Activated CD4-positive, alpha-beta memory T cell treated with anti-CD3 and anti-CD28 coated beads, Interleukin-2, amount 10 ng/mL, durations not matched to agents 7 days and 5 days (primary cell): ENCODE measurements at places on chromosomes 13 and 19. TPM values are rescaled to one million over a fixed set of nuclear protein-coding genes. Genes with fewer than 3 reads are reported as not detected.

Gene ARL11
- total RNA-seq = 0.63 TPM

Gene URAD
- not detected for total RNA-seq

DNA sequence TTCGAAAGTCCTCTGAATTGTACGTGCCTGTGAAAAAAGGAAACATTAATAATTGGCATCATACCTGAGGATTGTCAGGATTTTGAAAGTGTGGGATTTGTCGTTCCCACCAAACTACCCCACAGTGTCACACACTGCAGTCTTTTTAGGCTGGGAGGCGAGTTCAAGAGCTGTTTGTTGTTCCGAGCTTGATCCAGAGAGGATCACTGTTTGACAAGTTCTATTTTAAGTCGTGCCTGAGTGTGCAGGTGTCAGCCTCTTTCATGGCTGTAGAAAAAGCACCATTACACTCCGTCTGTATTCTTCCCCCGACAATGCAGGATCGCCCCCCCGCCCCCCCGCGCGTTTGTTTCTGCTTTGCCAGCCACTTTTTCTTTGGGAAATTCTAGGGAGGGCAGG, 635 bp upstream of the NBEA start:
- peak overlapping the region; percentile 74 for H3K4me3 ChIP-seq
- H3K27me3 ChIP-seq = peaks cover 39% of the 10 kb centered on the region

- H3K36me3 ChIP-seq = no peaks in the 10 kb centered on the region
- DNase-seq = no peak
- H3K27ac ChIP-seq = no peak overlapping the region
- H3K4me1 ChIP-seq = no peaks in the 10 kb centered on the region
- no peak overlapping the region for H3K4me3 ChIP-seq
- peaks cover 2% of the 10 kb centered on the region for H3K27me3 ChIP-seq
Measured at GRCh38 chr13:110363010-110363409, 55.9 kb downstream of the COL4A2 start.

Gene RNF17
- not detected for total RNA-seq

Gene PRR22
- 2.3 TPM for total RNA-seq

DNA sequence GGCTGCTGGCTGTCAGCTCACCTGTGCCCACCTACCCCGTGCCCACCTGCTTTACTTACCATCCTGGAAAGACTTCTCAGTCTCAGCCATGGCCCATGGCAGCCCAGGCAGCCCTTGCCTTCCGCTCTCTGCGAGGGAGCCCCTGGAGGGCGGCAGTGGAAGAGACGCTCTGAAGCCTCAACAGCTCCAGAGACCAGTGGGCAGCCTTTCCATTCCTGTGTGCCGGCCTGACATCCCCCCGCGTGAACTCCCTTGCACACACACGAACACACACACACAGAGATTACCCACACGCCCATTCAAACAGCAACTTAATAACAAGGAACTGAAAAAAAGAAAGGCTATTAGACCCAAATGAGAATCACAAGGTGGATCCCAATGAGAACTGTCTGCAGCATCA, 14.2 kb upstream of the RASA3 start:
- peaks cover 26% of the 10 kb centered on the region for H3K36me3 ChIP-seq
- peaks cover 2% of the 10 kb centered on the region for H3K27me3 ChIP-seq
- DNase-seq = peak; percentile 18
- peak overlapping the region; percentile 2 for H3K4me3 ChIP-seq
- peak overlapping the region; percentile 71 for H3K27ac ChIP-seq
- peaks cover 68% of the 10 kb centered on the region for H3K4me1 ChIP-seq

- H3K36me3 ChIP-seq = peaks cover 60% of the 10 kb centered on the region
- H3K27ac ChIP-seq = no peak overlapping the region
- peaks cover 39% of the 10 kb centered on the region for H3K4me1 ChIP-seq
- no peak for DNase-seq
- no peaks in the 10 kb centered on the region for H3K27me3 ChIP-seq
- no peak overlapping the region for H3K4me3 ChIP-seq
Measured at GRCh38 chr13:99340638-99341037, 33.4 kb upstream of the GPR183 start.

DNA sequence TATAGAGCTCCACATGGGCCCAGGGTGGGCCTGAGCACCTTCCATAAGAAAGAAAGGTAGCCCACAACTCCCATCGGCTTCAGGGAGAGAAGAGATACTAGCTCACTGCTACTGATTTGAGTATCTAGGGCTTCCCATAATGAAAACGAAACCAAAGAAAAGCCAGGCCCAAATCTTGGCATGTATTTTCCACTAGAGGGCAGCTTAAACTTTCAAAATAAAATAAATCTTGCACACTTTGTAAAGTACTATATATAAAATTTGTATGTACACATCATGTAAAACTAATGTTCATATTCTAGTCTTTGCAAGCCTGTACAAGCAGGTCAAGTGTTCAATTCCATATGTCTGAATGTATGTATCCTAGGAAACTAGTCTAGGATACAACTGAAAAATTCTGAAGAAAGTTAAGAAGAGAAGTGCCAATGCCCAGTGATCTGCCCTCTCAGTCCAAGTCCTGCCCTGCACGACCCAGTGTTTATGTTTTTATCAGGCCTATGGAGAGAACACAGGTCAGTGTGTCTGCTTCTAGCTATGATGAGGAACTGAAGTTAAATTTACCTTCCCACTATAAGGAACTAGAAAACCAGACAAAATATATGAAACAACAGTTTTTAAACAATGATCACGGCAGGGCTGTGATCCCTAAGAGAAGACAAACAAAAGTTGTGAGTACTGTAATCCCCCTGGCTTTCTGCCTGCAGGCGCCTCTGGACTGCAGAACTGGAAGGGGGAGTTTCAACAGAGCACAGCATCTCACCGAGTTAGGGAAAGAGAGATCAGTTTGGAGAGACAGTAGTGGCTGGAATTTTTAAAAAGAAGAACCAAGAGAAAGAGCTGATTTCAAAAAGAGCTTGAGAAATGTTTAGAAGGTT, 475.7 kb downstream of the UQCRFS1 start:
- no peaks in the 10 kb centered on the region for H3K27me3 ChIP-seq
- H3K27ac ChIP-seq = no peak overlapping the region
- H3K36me3 ChIP-seq = no peaks in the 10 kb centered on the region
- no peak overlapping the region for H3K4me3 ChIP-seq
- no peak for DNase-seq
- H3K4me1 ChIP-seq = peaks cover 6% of the 10 kb centered on the region

Gene TBXA2R
- total RNA-seq = 0.20 TPM

- H3K27me3 ChIP-seq = no peaks in the 10 kb centered on the region
- DNase-seq = no peak
- H3K4me3 ChIP-seq = no peak overlapping the region
- peaks cover 40% of the 10 kb centered on the region for H3K4me1 ChIP-seq
- H3K36me3 ChIP-seq = peaks cover 8% of the 10 kb centered on the region
Measured at GRCh38 chr19:42494321-42494720, 34.0 kb downstream of the CEACAM1 start.

GRCh38 chr19:40165362-40165937, 25.8 kb upstream of the MAP3K10 start:
- no peaks in the 10 kb centered on the region for H3K27me3 ChIP-seq
- H3K4me3 ChIP-seq = no peak overlapping the region
- no peaks in the 10 kb centered on the region for H3K36me3 ChIP-seq
- DNase-seq = peak; percentile 66
- H3K27ac ChIP-seq = no peak overlapping the region
- peaks cover 8% of the 10 kb centered on the region for H3K4me1 ChIP-seq

Gene IL17D
- total RNA-seq = not detected

DNA sequence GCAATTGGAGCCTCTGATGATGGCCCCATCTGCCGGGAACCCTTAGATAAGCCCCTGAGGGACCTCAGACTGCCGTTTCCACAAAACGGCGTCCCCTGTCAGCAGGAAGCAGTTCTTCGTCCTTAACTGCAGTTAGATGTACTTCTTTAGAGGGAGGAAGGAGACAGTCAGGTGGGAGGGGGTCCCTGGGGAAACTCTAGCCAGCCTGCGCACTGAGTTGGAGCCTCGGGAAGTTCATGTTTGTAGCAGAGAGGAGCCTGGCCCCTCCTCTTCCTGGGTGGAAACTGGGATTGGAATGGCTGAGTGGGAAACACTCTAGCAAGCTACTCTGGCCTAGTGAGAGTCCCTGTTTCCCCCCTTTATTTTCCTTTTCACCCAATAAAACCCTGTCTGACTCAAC, 612.4 kb downstream of the PCDH9 start:
- no peak overlapping the region for H3K4me3 ChIP-seq
- H3K4me1 ChIP-seq = no peaks in the 10 kb centered on the region
- no peak for DNase-seq
- H3K36me3 ChIP-seq = no peaks in the 10 kb centered on the region
- no peaks in the 10 kb centered on the region for H3K27me3 ChIP-seq

DNA sequence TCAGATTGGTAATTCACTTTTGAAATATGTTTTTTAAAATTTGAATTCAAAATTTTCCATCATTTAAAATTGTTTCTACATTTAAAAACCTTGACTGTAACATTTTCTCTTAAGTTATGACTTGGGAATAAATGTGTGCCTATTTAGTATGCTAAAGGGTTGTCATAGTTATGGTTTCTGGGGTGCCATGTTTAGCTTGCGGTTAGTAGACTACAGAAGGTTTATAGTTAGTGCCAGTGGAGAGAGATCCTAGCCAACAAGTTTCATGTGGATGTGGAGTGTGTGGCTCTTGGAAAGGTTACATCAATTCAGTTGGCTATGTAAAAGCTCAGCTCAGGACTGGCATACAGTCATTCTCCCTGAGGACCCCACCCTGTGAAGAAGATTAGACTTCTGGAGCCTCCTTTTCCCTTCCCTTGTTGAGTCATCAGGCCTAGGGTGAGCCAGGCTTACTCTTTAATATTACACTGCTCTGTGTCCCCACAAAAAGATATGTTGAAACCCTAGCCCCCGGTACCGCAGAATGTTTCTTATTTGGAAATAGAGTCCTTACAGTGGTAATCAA, 20.4 kb downstream of the LMO7 start:
- H3K27ac ChIP-seq = no peak overlapping the region
- DNase-seq = no peak
- H3K4me3 ChIP-seq = no peak overlapping the region

DNA sequence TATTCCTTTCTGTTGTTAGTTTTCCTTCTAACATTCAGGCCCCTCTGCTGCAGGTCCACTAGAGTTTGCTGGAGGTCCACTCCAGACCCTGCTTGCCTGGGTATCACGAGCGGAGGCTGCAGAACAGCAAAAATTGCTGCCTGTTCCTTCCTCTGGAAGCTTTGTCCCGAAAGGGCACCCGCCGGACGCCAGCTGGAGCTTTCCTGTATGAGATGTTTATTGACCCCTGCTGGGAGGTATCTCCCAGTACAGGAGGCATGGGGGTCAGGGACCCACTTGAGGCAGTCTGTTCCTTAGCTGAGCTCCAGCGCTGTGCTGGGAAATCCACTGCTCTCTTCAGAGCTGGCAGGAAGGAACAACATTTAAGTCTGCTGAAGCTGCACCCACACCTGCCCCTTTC, 259.1 kb downstream of the SLC7A1 start:
- no peaks in the 10 kb centered on the region for H3K27me3 ChIP-seq
- DNase-seq = no peak
- H3K36me3 ChIP-seq = no peaks in the 10 kb centered on the region

- H3K27me3 ChIP-seq = no peaks in the 10 kb centered on the region
- DNase-seq = no peak
- H3K4me3 ChIP-seq = no peak overlapping the region
- no peaks in the 10 kb centered on the region for H3K4me1 ChIP-seq
- no peak overlapping the region for H3K27ac ChIP-seq
- H3K36me3 ChIP-seq = no peaks in the 10 kb centered on the region
Measured at GRCh38 chr13:49597043-49597641, 11.8 kb upstream of the RCBTB1 start.

DNA sequence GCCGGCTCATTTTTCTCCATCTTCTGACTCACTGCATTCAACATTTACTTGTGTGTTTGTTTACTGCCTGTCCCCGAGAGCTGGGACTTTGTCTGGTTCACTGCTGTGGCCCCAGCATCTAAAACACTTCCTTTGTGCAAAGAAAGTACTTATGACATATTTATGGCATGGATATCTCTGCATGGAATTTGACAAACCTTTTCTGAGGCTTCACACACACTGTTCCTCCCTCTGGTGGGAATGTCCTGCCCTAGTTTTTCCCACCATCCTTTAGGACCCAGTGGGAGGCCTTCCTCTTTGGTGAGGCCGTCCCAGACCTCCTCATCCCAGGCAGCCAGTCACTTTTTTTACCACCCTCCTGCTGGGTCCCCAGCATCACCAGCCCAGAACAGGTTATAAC, 1.4 kb upstream of the SRRM5 start:
- no peak overlapping the region for H3K27ac ChIP-seq
- H3K4me1 ChIP-seq = no peaks in the 10 kb centered on the region
- H3K27me3 ChIP-seq = no peaks in the 10 kb centered on the region
- no peak for DNase-seq
- peaks cover 11% of the 10 kb centered on the region for H3K36me3 ChIP-seq

DNA sequence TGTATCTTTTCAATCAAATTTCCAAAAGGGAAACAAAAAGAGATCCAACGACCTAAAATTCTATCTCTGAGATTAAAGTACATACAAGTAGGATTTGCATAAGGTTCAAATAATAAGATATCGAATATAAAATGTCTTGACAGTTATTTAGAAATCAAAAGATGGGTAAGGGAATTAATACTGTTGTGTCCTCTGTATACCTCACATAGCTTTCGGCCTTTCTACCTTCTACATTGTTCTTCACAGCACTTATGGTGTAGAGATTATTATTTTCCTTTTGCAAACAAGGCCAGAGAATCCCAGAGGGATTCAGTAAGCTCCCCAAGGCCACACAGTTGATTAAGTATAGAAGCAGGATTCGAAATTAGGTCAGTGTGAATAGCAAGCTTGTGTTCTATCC, 403.6 kb downstream of the SPRY2 start:
- H3K4me1 ChIP-seq = no peaks in the 10 kb centered on the region
- H3K4me3 ChIP-seq = no peak overlapping the region
- DNase-seq = no peak
- H3K36me3 ChIP-seq = no peaks in the 10 kb centered on the region

- H3K4me3 ChIP-seq = no peak overlapping the region
- H3K27ac ChIP-seq = no peak overlapping the region
- H3K4me1 ChIP-seq = no peaks in the 10 kb centered on the region
- DNase-seq = no peak
- no peaks in the 10 kb centered on the region for H3K36me3 ChIP-seq
Measured at GRCh38 chr13:39596685-39597084, 6.3 kb downstream of the LHFPL6 start.

GRCh38 chr13:63124863-63125262, 1709.2 kb upstream of the PCDH20 start:
- H3K27ac ChIP-seq = no peak overlapping the region
- no peaks in the 10 kb centered on the region for H3K4me1 ChIP-seq
- DNase-seq = no peak
- H3K4me3 ChIP-seq = no peak overlapping the region
- H3K36me3 ChIP-seq = no peaks in the 10 kb centered on the region

Gene PALM3
- total RNA-seq = not detected

Gene KLK14
- total RNA-seq = not detected

GRCh38 chr19:49860336-49861102, 6.9 kb downstream of the PNKP start:
- H3K4me3 ChIP-seq = no peak overlapping the region
- peaks cover 18% of the 10 kb centered on the region for H3K4me1 ChIP-seq
- no peak overlapping the region for H3K27ac ChIP-seq
- H3K27me3 ChIP-seq = no peaks in the 10 kb centered on the region

Gene WASF3
- total RNA-seq = not detected

GRCh38 chr13:49874430-49874829, 61.7 kb downstream of the SPRYD7 start:
- no peak for DNase-seq
- no peak overlapping the region for H3K4me3 ChIP-seq
- no peaks in the 10 kb centered on the region for H3K27me3 ChIP-seq
- no peak overlapping the region for H3K27ac ChIP-seq
- H3K4me1 ChIP-seq = no peaks in the 10 kb centered on the region
- no peaks in the 10 kb centered on the region for H3K36me3 ChIP-seq

GRCh38 chr19:4662020-4662695, 8.0 kb downstream of the MYDGF start:
- H3K4me1 ChIP-seq = peaks cover 5% of the 10 kb centered on the region
- peaks cover 38% of the 10 kb centered on the region for H3K36me3 ChIP-seq
- H3K27ac ChIP-seq = no peak overlapping the region
- no peak overlapping the region for H3K4me3 ChIP-seq
- no peaks in the 10 kb centered on the region for H3K27me3 ChIP-seq
